T-helper 2 cell treated with Interferon-gamma antibody and Interleukin-4, amounts not matched to agents 5 μg/mL and 100 μg/mL, for 36 hours (primary cell): ENCODE measurements at places on chromosomes 16 and 17.

GRCh38 chr17:21275047-21275578 lies 9.4 kb upstream of the MAP2K3 start:
- DNase-seq, result no peak

- no peak for DNase-seq
Observed at GRCh38 chr16:25040543-25040942, 25.4 kb upstream of the ARHGAP17 start.

DNA sequence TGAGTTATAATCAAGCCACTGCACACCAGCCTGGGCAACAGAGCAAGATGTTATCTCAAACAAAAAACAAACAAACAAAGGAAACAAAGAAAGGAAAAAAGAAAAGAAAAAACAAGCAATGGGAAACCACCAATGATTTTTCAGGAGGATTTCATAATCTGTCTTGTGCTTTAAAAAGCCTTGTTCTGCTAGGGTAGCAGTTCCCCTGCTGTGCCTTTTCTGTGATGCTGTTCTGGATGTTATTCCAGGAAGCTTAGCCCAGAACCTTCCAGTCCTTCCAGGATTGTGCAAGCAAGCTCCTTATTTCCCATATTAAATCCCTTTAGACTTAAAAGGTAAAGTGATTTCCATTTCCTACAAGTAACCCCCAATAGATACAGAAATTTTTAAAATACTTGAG lies 171.1 kb downstream of the ABCC12 start:
- no peak for DNase-seq

DNA sequence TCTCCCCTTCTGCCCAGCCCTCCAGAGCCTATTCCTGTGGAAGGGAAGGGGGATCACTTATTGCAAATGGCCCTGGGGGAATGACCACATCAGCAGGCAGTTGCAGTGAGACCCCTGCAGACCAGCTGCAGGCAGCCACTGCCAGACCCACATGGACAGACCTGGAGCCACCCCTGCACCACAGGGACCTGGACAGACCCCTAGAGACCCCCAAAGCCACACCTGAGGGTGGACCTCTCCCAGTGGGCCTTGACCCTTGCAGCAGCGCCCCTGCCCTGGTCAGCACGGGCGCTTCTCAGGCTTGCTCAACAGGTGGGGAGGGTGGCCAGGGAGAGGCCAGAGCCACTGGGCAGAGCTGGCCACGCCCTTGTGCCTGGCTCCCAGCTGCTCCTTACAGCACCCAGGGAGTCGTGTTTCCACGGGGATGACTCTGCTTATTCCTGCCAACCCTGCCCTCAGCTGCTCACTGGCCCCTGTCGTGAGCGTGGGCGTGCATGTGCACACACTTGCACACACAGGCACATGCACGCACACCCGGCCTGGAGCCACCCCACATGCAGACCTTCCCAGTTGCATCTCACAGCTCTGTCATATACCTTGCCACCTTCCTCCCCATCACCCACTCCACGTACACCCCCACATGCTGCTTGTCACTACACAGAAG lies 1.3 kb upstream of the SCN4A start:
- no peak for DNase-seq

GRCh38 chr16:21103941-21104860 lies 46.4 kb downstream of the DNAH3 start:
- no peak for DNase-seq

- DNase-seq, result no peak
Observed at GRCh38 chr16:28532940-28533647, 5.7 kb downstream of the NUPR1 start.

DNA sequence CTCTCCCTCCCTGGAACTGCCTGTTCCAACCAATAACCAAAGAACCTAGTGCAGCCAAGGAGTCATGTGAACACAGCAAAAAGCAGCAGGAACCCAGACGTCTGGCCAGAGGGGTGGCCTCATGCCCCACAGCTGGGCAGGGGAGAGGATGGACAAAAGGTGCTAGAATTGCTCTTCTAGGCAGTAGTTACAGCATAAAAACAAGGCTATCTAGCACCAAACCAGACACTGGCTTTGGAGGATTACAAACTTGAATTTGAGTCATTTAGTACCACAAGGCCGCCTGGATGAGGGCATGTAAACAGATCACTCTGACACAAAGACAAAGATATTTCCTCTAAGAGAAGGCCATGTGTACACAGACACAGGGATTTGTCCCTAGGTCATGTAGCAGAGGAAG lies 423.3 kb upstream of the MAF start:
- DNase-seq, result no peak

DNA sequence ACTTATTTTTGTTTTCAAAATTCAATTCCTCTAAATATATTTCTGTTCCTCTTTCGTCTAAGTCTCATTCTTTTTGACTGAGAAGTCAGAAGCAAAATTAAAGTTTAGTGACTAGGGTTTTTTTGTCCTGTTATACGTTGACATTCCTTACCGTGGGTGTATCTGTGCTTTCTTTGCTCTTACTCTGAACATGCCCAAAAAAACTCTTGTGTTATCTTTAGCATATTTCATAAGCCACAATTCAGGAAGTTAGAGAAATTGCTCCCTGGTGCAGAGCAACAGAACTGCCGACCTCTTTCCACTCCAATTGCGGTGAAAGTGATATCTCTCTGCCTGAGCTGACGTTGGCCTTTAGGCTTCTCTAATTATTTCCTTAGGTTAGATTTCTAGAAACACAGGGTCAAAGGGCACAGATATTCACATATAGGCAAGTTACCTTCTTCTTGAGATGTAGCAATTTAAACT lies 65.7 kb downstream of the CENPV start:
- DNase-seq, result peak; percentile 17

- DNase-seq, result no peak
Observed at GRCh38 chr17:57357392-57357784, 101.1 kb downstream of the MSI2 start.

- no peak for DNase-seq
Observed at GRCh38 chr17:61770752-61771533, 92.4 kb downstream of the BRIP1 start.

DNA sequence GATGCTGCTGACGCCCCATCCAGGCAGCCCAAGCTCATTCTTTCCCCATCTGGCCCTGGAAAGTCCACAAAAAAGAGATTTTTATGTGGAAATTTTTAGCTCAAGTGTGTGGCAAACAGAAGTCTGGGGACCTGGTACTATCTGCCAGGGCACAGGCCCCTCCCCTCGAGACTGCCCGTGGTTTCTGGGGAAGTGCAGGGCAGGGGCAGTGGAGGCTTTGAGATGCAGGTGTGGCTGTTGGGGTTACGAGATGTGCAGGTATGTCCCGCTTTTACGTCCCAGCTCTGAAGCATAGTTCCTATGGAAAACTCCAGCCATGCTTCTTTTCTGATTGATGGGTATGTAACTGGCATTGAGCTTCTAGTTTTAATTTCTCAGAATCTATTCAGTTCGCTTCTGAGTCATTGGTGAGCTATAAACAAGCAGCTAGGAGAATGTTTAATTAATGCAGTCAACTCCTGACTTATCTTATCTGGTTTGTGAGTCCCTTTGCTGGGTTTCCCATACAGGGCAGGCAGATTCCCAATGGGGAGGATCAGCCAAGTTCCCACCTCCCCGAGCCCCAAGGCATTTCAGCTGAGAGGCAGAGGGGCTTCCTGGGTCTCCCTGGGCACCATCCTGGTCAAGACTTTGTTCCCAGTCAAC lies 16.2 kb downstream of the TBX4 start:
- DNase-seq, result no peak

- peak; percentile 23 for DNase-seq
Observed at GRCh38 chr17:50630524-50631194, 4.0 kb upstream of the ABCC3 start.

GRCh38 chr16:31870809-31871208 lies 2.8 kb upstream of the ZNF267 start:
- DNase-seq, result no peak

DNA sequence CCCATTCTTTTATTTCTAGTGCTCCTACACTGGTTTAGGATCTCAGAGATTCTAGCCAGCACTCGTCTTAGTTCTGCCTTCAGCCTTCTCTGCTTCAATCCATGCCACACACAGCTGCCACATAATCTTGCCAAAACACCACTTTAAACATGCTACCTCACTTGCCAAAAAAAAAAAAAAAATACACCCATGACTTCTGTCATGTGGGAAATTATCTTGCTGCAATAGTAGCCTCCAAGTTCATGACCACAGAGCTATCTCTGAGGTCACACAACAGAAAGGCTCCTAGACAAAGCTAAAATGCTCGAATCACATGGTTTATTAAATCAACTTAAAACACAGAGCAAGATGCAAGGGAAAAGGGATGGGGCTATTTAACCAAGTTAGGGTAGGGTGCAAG lies 18.1 kb downstream of the FZD2 start:
- no peak for DNase-seq

DNA sequence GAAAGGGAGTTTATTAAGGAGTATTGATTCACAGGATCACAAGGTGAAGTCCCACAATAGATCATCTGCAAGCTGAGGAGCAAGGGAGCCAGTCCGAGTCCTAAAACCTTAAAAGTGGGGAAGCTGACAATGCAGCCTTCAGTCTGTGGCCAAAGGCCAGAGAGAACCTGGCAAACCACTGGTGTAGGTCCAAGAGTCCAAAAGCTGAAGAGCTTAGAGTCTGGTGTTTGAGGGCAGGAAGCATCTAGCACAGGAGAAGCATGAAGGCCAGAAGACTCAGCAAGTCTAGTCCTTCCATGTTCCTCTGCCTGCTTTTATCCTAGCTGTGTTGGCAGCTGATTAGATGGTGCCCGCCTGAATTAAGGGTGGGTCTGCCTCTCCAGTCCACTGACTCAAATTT lies 193.0 kb downstream of the KIF2B start:
- DNase-seq, result no peak

DNA sequence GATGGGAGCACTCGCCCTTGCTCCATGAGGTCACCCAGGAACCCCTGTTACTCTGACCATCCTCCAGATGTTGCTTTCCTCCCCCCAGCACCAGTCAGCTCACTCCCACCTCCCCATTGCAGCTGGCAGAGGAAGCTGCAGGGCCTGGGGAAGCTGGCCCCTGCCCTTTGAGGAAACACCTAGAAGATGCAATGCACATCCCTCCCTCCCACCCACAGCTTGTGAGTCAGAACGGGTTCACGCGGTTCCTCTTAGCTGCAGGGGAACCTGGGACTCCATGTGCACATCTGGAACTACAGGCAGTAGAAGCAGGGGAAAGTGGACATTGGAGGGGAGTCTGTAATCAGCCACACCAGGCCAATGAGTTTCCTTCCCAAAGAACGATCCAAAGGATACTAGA lies 96.9 kb downstream of the KATNIP start:
- no peak for DNase-seq

DNA sequence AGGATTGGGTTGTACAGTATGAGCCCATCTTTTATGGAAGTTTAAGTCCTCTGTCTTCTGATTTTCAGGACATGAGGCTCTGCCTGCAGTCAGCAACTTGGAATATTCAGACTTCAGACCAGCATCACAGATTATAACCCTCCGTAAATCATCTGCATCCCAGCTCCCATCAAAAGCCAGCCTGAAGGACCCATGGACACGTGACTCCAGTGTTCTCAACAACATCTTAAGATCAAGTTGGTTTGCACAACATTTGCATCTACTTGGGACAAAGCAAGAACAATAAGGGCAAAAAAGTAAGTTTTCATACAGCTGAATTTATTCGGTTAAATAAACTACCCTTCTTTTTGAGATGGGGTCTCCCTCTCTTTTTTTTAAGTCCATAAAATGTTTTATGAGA lies 12.7 kb downstream of the TMC5 start:
- DNase-seq, result no peak

- DNase-seq, result peak; percentile 37
Observed at GRCh38 chr17:7988750-7989178, 13.7 kb upstream of the GUCY2D start.

DNA sequence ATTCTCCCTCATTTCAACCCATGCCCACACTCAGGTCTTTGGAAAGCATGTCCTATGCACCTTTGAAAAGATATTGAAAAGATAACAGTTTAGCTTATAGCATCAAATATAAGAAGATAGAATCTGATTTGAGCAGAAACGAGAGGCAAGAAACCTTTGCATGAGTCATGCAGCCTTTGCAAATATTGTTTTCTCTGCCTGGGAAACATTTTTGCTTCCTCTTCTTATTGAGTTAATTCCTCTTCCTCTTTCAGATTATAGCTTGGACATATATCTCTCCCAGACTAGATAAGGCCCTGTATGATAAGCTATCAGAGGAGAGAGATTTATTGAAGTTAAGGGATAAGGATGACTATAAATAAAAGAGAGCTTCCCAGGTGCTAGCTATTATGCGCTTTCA lies 46.1 kb upstream of the KCNJ2 start:
- no peak for DNase-seq

DNA sequence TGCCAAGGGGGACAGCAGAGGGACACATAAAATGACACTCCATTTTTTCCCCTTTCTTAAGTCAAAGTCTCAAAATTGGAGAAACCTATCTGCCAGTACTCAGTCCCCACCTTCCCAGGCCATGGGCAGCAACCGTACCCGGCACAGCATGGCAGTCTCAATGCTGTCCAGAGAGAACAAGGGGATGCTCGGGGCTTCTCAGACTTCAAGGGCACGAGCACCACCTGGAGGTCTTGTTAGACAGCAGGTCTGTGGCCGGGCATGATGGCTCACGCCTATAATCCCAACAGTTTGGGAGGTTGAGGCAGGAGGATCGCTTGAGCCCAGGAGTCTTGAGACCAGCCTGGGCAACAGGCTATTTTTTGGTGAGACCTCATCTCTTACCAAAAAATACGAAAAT lies 3.2 kb downstream of the DNAH17 start:
- DNase-seq, result no peak

- DNase-seq, result no peak
Observed at GRCh38 chr17:40179923-40180659, 2.8 kb downstream of the RAPGEFL1 start.

DNA sequence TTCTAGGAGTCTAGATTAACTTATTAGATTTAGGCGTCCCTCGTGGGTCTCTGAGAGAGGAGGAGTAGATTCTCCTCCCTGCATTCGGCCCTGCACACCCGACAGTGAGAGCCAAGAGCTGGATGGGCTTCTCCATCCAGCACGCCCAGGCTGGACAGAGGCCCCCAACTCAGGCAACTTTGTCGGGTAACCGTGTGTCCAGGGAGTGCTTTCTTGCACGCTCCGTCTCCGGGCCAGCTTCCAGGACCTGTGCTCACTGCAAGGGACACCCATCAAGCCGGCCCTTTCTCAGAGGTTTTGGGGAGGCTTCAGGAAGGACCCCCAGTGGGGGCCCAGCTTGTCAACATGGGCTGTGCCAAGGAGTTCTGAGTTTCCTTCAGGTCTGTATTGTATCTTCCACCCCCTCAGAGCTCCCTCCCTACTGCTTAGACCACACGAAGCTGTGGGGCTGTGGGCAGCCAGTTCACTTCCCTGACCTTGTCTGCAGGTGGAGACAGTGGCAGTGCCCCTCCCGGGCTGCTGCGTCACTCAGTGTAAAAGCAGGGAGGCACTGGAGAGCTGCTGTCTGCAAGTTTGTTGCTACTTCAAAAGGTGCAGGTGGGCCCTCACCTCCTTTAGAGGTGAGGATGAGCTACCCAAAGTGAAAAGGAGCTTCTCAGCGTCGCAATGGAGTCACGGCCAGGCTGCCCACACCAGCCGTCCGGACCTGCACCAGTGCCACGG lies 24.0 kb upstream of the C16orf78 start:
- DNase-seq, result no peak
